Activated T-helper 1 cell treated with Interleukin-2 at 50 U/mL for 16 hours (primary cell): ENCODE measurements at places on chromosomes 13 and 19.

DNA sequence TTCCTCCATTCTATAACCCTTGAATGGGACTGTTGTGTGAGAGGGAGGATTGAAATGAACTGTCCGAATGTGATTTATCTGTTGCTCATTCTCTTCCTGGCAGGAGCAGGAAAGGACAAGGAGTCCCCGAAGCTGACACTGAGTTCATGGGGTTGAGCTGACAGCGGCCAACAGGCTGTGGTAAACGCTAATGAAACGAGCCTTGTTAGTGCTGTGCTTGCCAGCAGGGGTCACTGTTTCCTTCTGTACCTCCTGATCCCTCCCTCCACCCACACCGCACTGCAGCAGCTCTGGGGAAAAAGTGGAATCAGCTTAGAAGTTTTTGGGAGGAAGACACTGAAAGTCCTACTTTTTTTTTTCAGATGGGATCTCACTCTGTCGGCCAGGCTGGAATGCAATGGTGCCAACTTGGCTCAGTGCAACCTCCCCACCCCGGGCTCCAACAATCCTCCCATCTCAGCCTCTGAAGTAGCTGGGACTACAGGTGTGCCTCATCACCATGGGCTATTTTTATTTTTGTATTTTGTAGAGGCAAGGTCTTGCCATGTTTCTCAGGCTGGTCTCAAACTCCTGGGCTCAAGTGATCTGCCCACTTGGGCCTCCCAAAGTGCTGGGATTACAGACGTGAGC lies 6.7 kb upstream of the ZNF761 start:
- peak; percentile 25 for DNase-seq

- no peak for DNase-seq
Measured at GRCh38 chr19:4647676-4648644, 8.6 kb downstream of the TNFAIP8L1 start.

- DNase-seq, result no peak
Measured at GRCh38 chr13:24141333-24141910, 19.1 kb upstream of the SPATA13 start.

DNA sequence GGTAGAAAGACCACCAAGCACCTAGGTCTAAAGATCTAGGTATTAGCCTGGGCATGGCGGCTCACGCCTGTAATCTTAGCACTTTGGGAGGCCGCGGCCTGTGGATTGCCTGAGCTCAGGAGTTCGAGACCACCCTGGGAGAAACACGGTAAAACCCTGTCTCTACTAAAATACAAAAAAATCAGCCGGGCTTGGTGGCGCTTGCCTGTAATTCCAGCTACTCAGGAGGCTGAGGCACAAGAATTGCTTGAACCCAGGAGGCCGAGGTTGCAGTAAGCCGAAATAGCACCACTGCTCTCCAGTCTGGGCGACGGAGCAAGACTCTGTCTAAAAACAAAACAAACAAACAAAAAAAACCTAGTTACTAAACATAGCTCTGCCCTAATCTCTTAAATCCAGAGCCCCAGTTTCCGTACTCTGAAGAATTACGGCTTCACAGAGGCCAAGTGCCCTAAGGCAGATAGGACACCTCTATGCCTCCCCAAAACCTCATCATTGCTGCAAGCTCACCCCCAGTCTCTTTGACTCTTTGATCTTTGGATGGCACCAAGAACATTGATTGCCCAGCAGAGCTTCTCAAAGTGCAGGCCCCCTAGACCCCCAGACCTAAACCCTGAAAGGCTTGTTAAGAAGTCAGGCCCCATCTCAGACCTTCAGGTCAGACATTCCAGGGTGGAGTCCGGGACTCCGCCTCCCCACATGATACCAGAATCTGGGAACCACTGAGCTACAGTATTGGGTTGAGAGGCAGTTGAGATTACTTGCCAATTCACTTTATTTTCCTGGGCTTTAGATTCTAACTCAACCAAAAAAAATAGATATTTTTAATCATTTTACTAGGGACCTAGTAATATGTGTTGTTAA lies 2.8 kb downstream of the COL4A2 start:
- DNase-seq, result no peak

DNA sequence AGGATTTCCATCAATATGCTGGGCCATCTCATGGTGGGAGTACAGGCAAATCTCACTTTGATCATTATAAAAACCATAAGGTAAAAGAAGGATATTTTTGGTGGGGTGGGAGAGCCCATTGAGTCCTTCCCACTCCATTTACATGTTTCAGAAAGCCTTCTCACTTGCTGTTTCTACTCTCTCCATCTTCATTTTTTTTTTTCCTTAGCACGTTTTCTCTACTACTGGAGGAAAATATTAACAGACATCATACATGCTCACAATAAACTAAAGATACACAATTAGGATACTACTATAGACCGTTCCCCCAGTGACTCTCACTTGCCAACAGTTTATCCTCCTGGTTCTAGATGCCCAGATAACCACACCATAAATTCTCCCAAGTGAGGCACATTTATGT lies 1.8 kb upstream of the AKAP8 start:
- no peak for DNase-seq

GRCh38 chr13:37526710-37527473 lies 71.7 kb downstream of the POSTN start:
- no peak for DNase-seq

GRCh38 chr13:112489199-112489598 lies 98.8 kb downstream of the TUBGCP3 start:
- no peak for DNase-seq

DNA sequence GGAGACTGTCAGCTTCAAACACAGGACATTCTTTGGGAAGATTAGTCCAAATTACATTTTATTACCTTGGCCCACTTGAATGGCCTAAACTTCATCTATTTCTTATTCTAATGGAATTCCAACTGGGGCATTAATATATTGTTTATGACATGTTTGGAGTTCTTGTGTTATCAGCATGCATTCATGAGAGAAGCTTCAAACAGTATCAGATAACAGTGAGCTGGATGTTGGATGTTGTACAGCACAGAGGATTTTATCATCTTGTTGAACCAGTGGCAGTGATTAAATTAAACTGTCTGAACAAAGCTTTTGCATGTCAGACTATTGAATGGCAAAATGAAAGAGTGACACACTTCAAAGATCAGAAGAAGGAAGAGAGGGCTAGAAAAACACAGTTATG lies 50.0 kb downstream of the MZT1 start:
- no peak for DNase-seq

DNA sequence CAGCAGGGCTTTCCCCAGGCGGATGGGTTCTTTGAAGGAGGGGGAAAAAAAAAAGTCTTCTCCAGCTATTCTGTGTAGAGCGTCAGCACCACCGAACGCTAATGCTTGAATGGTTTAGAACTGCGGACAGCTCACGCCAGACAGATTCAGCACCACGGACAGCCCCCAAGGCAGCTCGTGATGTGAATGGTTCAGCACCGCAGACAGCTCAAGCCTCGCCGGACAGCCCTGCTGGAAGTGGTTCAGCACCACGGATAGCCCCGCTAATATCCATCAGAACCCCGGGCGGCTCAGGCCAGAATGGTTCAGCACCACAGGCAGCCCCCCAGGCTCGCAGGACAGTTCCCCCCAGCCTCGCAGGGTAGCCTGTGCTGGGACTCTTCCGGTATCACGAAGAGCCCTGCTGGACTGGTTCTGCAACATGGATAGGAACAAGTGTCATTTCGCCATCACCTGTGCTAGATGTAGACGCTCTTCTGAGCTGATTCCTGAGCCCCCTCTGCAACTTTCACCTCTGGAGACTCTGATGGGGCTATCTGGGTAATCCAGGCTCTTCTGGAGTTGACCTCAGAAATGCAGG lies 4.9 kb upstream of the SMIM17 start:
- no peak for DNase-seq

- no peak for DNase-seq
Measured at GRCh38 chr13:30705680-30706079, 29.7 kb upstream of the ALOX5AP start.

- no peak for DNase-seq
Measured at GRCh38 chr19:48606463-48607358, at the start of gene SPACA4. SPACA4 (plus strand) TSS chr19:48606742; CDS start chr19:48606979, 237 bp downstream.

GRCh38 chr19:48510421-48511268 lies 990 bp downstream of the LMTK3 start:
- DNase-seq, result peak; percentile 63

- DNase-seq, result no peak
Measured at GRCh38 chr13:51230477-51231105, 8.4 kb downstream of the FAM124A start.

GRCh38 chr13:30900952-30901749 lies 4.9 kb upstream of the MEDAG start:
- DNase-seq, result no peak

DNA sequence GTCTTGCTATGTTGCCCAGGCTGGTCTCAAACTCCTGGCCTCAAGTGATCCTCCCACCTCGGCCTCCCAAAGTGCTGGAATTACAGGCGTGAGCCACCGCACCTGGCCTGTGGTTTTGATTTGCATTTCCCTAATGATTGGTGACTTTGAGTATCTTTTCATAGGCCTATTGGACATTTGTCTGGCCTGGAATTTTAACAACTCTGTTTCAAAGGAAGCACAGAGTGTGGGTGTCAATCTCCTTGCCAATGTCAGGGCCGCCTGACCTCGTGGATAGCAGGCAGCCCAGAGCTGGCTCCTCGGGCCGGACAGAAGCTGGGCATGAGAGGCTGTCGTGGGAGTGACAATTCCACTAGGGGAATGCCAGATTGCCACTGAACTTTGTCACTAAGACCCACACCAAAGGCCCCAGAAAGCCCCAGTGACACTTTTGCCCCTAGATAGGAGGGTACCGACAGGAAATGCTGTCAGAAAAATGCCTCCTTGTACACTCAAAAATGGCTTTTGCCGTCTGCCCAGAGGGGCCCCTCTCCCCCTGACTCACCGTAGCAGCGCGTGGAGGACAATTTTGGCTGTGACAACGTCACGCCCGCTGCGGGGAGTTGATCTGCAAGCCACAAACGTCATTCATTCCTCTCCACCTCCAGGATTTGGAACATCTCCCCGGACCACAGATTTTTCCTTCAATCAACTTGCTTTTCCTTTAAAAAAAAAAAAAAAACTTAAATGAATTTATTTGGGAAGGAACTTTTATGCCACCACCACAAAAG lies 11.7 kb upstream of the ADGRE5 start:
- peak; percentile 71 for DNase-seq

- DNase-seq, result peak; percentile 6
Measured at GRCh38 chr19:6963937-6964336, 57.3 kb downstream of the MBD3L2B start.

DNA sequence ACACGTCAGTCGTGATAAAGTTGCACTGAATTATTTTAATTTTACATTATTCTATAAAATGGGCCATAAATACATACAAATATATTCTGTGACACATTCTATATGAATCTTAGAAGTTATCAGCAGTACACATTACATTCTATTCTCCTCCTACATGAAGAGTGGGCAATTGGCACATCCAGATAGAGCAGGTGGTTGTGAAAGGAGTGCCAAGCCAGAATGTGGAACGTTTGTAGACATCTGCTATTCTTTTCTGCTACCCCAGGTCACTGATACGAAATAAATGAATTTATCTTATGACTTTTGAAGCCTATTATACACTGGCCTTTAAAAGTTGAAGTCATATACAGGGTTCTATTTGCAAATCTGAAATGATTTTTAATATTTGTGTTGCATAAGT lies 373.2 kb downstream of the PCDH17 start:
- no peak for DNase-seq

GRCh38 chr13:35818633-35819067 lies 312.5 kb downstream of the DCLK1 start:
- DNase-seq, result no peak

DNA sequence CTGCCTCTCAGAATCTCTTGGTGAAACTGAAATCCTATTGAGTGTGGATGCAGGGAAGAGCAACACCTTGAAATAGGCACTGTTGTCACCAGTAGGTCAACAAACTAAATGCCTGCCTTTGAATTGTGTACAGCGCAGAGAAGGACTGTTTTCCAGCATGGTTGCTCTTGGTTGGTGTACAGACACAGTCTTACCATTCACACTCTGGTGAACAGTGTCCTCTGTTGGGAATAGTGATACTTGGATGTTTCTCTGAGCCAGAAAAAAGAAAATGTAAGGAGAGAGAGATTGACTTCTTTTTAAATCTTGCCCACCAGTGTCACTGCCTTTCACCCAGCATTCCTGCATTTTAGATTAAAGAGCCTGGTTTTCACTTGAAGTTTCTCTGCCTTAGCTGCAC lies 179.7 kb downstream of the STK24 start:
- no peak for DNase-seq

GRCh38 chr19:17281391-17282304 lies at the start of gene ANKLE1:
ANKLE1 (plus strand) TSS chr19:17281901; CDS start chr19:17281921, 20 bp downstream.
- DNase-seq, result no peak

DNA sequence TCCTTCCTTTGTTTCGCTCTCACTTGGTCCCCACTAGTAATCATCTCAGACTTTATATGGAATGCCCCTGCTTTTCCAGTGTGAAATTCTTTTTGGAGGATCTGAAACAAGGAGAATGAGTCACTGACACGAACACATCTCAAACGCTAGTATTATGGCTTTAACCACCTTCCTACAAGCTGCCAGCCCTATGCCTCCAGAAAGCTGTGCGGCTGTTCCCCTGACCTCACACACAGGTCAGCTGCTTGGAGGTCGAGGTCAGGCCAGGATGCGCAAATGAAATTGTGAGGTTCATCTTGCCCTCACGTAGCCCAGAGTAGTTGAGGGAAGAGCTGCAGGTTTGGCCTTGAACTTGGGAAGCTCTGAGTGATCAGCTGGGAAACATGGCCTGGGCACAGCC lies 449.8 kb downstream of the FGF9 start:
- DNase-seq, result no peak

DNA sequence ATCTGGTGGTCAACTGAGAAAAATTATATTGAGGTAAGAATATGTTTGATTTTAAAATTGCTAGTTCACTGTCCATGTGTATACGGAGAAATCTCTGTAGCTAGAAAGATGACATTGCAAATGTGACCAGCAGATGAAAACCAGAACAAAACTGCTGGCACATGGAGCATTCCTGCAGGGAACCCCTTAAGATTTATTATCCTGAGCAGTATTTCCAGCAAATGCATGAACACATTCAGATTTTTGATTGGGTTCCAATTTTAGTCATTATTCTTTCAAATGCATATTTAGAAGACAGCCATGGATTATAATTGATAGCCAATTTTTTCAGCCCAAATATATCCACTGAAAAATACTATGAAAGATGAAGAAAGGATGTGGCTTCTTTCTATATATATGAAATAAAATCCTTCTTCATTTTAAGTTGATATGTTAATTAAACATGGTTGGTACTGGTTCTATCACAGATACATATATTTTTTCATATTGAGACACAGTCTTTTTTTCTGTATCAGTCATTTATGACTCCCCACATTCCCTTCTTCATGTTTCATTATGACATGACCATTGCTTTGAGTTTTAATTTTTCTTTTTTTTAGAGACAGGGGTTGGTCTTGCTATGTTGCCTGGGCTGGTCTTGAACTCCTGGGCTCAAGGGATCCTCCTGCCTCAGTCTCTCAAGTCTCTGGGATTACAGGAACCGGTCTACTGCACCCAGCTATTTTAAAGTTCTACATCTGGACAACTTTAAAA lies 376.5 kb downstream of the KLF12 start:
- DNase-seq, result no peak

GRCh38 chr13:110683203-110683883 lies 22.6 kb downstream of the CARS2 start:
- DNase-seq, result no peak

- no peak for DNase-seq
Measured at GRCh38 chr13:60661521-60661920, 264.5 kb downstream of the TDRD3 start.

GRCh38 chr19:47257411-47258169 lies 1.3 kb downstream of the CCDC9 start:
- no peak for DNase-seq
